Hypothalamus (tissue), 51 donors: ENCODE measurements at places on chromosomes 1 and 21.

DNA sequence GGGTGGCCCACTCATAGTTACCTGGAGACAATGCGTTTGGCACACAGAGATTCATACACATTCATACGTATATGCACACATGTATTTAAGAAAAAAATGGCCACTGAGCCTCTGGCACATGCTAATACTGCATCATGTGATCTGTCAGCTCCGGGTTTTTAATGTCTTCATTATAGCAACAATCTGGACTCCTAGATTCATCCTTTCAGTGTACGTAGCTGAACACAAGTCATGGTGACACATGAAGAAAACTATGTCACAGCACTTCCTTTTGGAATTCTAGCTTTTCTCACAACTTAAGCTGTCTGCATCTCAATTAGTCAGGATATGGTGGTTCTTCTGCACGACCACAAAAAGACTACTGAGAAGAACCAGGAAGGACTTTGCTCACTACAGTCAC, 24.7 kb downstream of the HSF2BP start:
- DNase-seq: no peak

- no peak for DNase-seq
Observed at GRCh38 chr1:145979746-145980456, 15.4 kb downstream of the POLR3GL start.

- DNase-seq: no peak
Observed at GRCh38 chr1:216433175-216433574, 9.9 kb upstream of the USH2A start.

DNA sequence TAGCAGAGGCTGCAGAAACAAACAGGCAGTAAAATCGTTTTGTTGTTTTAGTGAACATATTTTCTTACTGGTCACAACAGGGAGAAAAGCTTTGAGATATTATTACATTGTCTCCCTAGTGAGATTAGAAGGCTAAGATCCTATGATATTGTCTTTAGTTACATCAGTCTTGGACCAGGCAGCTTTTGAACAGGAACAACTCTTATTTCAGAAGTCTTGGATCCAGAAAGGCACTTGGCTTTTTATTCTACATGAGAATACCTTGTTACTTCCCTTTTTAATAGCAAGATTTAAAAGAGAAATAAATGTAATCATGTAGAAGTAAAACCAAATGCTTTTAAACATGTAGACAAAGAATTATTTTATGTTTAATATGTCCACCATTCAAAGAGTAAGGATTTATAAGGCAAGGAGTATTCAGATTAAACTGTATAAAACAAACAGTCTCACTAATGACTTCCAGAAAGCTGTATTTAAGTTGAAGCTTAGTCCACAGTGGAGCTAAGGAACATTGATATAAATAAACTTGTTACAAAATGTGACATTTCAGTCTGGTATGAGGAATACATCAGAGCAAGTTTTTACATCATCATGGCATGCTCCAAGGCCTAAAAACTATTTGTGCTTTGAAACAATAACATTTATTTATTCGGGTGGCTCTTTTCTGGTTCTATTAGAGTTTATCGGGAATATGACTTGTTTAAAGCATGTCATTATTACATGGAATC, 72.2 kb downstream of the PHTF1 start:
- no peak for DNase-seq

- no peak for DNase-seq
Observed at GRCh38 chr1:229209816-229210215, 61.1 kb upstream of the RAB4A start.

- no peak for DNase-seq
Observed at GRCh38 chr1:150925080-150925479, 1.1 kb upstream of the SETDB1 start.

- DNase-seq: no peak
Observed at GRCh38 chr1:153705484-153705883, 22.4 kb upstream of the INTS3 start.

DNA sequence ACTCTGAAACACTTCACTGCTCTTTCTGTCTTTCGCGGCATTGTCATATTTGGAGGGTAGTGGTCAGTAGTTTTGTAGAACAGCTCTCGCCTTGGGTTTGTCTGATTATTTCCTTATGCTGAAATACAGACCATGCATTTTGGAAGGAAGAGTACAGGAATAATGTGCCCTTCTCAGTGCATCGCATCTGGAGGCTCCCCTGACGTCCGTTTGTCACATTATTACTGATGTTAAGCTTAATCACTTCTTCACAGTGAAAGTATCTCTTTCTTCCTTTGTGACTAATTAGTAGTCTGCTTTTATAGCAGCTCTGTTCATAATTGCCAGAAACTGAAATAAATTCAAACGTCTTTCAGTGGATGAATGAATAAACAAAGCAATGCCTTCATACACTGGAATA, 85.7 kb upstream of the CXADR start:
- no peak for DNase-seq

DNA sequence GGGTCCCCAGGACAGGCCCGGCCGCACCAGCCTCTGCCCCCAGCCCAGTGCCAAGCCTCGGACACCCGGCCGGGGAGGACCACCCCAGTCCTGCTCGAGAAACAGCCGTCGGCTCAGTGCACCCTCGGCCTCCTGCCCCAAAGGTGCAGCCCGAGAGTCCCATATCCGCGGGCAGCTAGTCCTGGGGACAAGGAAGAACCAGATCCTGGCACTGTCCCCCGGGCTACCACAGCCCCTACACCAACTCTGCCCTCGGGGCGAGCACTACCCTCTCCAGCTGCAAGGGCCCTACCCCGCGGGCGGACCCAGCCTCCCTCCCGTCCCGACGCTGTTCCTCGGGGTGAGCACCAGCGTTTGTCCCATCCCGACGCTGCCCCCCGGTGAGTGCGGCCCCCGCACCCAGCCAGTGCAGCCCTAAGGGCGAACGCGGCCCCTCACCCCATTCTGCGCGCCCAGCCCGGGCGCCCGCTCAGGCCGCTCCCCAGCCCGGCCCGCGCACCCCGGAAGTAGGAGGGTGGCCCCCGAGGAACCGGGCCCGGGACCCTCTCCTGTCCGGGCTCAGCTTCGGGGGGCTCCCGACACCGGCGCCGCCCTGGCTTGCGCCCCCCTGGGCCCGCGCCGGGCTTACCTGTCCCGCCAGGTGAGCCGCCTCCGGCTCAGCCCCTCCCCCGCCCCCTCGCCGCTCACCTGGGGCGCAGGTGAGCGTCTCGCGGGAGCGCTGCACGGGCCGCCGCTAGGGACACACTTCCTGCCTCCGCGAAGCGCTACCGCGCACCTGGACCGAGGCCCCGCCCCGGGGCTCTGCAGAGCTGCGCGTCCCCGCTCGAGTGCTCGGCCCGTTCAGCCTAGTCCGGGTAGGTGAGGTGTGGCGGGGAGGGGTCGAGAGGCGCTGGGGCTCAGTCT, at the start of gene KDF1:
Gene KDF1, minus strand, starts transcription at position 747 of the 903 bp plus-strand sequence. CDS start 8,088 bp downstream, outside the sequence.
- DNase-seq: no peak
